ENCODE measurements at places on chromosomes 12 and 14.
A peak's percentile ranks its signal among the peaks of the same experiment; 100 is the strongest.

DNA sequence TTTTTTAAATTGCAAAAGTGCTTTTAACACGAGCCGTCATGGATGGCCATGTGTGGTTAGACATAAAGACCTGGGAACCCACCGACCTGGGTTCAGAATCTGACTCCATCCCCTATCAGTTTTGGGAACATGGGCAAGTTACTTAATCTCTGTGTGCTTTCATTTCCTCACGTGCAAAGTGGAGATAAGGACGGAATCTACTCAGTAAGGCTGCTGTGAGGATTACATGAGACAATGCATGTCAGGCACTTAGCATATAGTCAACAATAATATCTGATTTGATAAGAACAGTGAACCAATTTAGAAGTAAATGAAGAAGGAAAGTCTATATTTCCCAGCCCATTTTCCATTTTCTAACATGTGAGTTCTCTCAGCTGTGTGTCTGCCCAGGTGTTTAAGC is 235.4 kb downstream of the SUDS3 start:
- DNase-seq = no peak

- no peak for DNase-seq
Measured at GRCh38 chr14:69034612-69035262, 55.6 kb upstream of the ACTN1 start.

- no peak for DNase-seq
Measured at GRCh38 chr12:118982984-118983761, 1.8 kb downstream of the SRRM4 start.

DNA sequence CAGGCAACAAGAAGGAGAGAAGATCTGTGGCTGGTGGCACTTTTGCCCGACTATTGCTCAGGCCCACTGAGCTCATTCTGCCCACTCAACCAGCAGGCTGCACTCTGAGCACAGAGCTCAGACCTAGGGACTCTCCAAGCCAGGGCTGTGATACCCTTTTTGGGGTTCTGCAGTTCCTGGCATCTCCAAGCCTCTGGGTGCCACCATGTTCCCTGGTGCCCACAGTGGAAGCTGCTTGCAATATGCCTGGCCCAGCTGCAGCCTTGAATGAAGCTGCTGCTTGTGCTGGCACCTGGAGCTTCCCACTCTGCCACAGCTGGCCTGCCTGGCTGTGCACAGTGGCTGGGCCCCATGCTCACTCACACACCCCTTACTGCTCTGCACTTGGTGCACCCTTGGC is 236.1 kb downstream of the ADGRD1 start:
- DNase-seq = no peak

GRCh38 chr12:123491056-123491455 is 33.1 kb downstream of the SNRNP35 start:
- no peak for DNase-seq

- DNase-seq = no peak
Measured at GRCh38 chr12:23536293-23536692, 413.2 kb downstream of the SOX5 start.

GRCh38 chr12:9041321-9041720 is 52.0 kb downstream of the KLRG1 start:
- DNase-seq = no peak

GRCh38 chr12:116659771-116660481 is 77.9 kb downstream of the SPRING1 start:
- peak; percentile 22 for DNase-seq

GRCh38 chr12:70031046-70031445 is 206.0 kb downstream of the MYRFL start:
- DNase-seq = no peak

GRCh38 chr12:130280742-130281141 is 56.9 kb upstream of the PIWIL1 start:
- DNase-seq = no peak

Measured in DMS79 (cell line).